Activated CD4-positive, alpha-beta T cell treated with anti-CD3 and anti-CD28 coated beads for 36 hours (primary cell): ENCODE measurements at places on chromosomes 5 and 9. TPM values are rescaled to one million over a fixed set of nuclear protein-coding genes. Genes with fewer than 3 reads are reported as not detected.

GRCh38 chr9:111348821-111349271 is 18.8 kb upstream of the OR2K2 start:
- DNase-seq: no peak

- DNase-seq: no peak
Measured at GRCh38 chr5:67476531-67476930, 279.9 kb upstream of the CD180 start.

- DNase-seq: no peak
Measured at GRCh38 chr5:35920890-35921289, 17.5 kb downstream of the CAPSL start.

DNA sequence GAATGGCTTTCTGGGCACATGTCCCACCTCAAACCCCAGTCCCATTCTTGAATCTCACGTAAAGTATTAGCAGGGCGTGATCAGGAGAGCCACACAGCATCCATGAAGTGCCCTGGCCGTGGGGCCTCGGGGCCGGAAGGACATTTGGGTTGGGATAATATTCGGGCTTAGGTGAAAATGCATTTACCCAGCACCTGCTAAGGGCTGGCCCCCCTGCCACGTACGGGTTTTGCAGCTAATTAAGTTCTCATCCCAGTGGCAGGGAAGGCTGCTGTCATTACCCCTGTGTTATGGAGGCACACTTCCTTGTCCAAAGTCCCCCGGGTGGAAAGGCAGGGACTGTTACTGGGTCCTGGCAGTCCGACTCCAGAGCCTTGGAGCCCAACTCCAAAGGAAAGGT is 29.0 kb downstream of the ROPN1L start:
- DNase-seq: no peak

GRCh38 chr9:76116913-76117312 is 226.4 kb downstream of the PCSK5 start:
- peak; percentile 10 for DNase-seq

GRCh38 chr9:116262448-116262847 is 108.9 kb downstream of the PAPPA start:
- no peak for DNase-seq

The CORO2A gene
- total RNA-seq: 9.7 TPM

The C5orf46 gene
- total RNA-seq: not detected

The PRLR gene
- total RNA-seq: not detected

The MOB3B gene
- total RNA-seq: 0.80 TPM

The CAMK2A gene
- not detected for total RNA-seq

DNA sequence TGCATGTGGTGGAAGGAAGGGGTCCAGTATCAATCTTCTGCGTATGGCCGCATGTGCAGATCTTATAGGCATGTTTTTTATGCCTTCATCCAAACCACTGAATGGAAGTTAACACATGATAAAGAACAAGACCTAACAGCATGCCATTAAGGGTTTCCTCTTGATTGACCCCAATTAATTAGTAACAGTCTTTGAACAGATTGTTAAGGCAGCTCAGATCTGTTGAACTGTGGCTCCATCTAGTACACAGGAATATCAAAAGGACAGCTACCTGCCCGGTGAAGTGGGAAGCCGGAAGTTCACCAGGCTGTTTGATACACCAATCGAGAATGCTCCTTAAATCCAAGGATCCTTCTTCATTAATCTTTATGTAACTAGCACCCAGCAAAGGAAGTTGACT is 159.9 kb upstream of the ADAMTS16 start:
- no peak for DNase-seq

The NAA35 gene
- 25.8 TPM for total RNA-seq

DNA sequence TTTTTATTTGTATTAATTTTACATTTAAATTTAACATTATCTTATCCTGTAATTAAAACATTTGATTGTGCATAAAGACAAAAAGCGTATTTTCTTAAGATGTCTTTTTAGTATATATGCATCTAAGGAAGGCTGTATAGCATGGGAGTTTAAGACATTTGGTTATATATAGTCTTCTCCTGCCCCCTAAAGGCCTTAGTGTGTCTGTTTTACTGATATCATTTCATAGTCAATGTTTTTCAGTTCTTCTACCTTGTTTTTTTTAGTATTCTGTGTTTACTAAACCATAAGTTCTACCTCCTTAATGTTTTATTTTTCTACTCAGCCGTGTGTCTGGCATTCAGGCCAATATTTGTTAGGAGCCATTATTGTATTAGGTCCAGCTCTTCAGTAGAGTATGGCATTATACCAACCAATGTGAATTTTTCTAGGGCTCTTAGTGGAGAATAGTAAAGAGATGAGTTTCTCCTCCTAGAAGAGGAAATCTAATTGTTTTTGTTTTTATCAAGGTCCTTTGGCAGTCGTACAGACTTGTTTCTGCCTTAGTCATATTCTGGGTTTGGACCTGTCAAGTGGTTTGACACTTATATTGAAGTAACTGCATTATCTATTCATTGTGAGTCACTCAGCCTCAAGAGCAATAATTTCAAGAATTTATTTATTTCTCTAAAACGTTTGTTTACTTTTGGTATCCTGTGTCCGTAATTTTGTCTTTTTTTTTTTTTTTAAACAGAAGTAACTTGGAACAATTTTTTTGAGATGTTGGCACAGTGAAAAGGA is 74.8 kb downstream of the SLF1 start:
- no peak for DNase-seq

DNA sequence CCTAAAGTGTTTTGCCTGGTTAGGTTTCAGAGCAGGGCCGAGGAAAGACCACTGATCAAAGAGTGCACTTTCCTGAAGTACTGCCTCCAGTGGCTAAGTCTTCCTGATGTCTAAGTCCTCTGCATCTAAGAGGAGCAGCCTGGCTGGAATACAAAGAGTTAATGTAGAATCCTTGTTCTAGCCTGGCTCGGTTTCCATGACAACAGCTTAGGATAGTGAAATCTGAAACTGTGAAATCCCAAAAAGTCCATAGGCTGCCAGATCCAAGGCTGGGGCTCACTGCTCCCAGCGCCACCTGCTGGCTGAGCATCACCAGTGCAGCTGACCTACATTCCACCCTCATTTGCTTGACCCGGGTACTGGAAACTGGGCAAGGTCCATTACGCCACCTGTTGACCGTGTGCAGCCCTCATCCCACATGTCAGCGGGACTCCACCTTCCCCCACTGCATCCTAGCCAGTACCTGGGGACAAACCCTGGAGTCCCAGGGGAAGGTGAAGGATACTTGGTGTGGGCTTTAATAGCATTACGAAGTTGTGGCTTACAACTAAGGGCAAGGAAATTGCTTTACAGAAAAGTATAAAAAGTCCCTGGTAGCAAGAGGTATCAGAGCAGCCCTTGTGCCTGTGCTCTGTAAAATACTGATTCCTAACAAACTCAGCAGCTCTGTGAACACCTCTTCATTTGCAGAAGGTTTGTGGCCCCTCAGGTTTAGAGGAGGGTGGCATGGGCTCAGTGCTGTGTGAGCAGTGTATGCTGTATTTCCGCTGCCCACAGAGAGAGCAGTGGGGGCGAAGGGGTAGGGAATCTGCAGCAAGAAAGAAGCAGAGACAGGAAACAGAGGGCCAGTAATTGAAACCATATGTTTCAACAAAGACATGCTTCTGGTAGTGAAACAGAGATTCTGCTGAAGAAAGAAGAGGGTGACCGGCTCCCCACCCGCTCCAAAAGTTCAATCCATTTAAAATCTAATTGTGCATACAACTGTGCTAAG is 36.0 kb downstream of the PCDHGC5 start:
- peak; percentile 67 for DNase-seq

The REEP2 gene
- total RNA-seq: 5.6 TPM

The ZNF883 gene
- 1.1 TPM for total RNA-seq

- DNase-seq: peak; percentile 82
Measured at GRCh38 chr5:42950456-42951292, 89.4 kb downstream of the ANXA2R start.

The PRSS3 gene
- total RNA-seq: not detected

DNA sequence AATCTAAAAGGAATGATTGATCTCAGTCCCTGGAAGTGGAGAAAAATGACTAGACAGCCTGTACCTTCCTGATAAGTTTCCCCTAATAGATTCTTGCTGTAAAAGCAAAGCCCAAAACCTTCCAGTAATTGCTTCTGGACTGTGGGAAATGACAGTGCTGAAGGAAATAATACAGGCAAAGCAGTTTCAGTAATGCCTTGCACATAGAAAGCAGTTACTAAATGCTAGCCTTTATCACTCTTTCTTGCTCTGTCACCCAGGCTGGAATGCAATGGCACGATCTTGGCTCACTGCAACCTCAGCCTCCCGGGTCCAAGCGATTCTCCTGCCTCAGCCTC is 50.3 kb downstream of the MAP1B start:
- DNase-seq: no peak

DNA sequence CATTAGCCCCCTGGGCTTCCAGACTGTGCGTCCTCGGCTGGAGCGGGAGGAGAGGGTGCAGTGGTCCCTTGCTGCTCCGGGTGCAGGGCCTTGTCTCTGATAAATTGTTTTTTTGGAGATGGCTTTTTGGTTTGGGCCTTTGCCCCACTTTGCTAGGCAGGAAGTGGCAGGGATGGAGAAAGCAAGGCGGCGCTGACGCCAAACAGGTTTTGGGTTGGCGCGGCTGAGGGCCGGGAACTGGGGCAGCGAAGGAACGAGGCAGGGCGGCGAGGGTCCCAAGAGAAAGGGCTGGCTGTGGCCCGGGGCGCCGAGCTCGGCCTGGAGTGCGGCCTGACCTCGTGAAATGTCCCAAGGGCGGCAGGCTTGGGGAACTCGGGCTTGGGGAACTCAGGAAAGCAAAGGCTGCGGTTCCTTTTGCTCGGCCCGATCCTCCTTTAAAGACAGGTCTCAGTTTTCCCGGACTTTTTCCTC is 4.1 kb downstream of the LHX2 start:
- DNase-seq: no peak

DNA sequence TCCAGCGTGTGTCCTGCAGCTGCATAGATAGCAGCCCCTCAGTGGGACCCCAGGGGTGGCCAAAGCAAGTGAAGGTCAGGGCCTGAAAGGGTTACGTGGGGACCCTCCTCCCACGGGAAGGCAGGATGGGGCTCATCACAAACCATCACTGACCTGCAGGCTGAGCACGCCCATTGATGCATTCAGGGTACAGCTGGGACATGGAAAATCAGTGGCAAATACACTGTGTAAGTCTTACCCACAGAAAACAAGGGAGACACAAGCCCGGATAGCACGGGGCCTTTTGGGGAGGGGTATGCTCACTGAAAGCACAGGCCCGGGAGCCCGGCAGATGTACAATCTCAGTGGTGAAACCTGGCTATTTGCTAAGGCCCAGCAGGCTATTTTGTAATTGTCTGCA is 49.1 kb downstream of the SEMA4D start:
- no peak for DNase-seq

- no peak for DNase-seq
Measured at GRCh38 chr5:113022661-113023060, 46.1 kb downstream of the DCP2 start.
